ENCODE measurements at places on chromosomes 6 and 20.

- no peak for DNase-seq
These were observed 59.8 kb downstream of the LAMP5 start for GRCh38 chr20:9574181-9574580.

- no peak for DNase-seq
These were observed 133.1 kb downstream of the SOX4 start for GRCh38 chr6:21726676-21727075.

DNA sequence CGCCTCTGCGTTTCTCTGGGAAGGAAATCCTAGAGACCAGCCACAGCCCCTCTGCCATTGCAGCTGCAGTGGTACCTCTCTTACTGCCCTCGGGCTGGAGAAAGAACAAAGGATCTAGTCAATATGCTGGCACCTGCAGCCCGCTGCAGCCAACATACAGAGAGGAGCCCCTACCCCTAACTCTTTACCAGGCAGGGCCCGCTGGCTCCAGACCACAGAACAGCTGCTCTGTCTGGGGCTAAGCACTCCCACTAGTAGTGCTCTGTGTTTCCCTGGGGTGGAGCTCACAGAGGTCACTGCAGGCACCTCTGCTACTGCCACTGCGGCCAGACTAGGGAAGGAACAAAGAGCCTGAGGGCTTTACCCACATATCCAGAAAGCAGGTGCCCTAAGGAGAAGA is 93.8 kb upstream of the IMPG1 start:
- DNase-seq, result no peak

- no peak for DNase-seq
These were observed 47.6 kb upstream of the SMIM8 start for GRCh38 chr6:87274660-87275274.

DNA sequence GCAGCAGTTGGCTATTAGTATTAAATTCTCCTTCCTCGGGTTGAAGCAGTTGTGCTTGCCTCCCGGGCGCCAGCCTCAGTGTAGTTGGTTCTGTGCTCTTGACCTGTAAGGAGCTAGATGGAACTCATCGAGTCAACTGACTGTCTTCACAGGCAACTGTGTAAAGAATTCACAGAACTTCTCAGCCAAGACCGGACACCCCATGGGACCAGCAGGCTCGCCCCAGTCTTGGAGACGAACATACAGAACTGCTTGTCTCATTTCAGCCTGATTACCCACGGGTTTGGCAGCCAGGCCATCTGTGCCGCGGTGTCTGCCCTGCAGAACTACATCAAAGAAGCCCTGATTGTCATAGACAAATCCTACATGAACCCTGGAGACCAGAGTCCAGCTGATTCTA is 8.5 kb downstream of the TFAP2C start:
- DNase-seq, result no peak

DNA sequence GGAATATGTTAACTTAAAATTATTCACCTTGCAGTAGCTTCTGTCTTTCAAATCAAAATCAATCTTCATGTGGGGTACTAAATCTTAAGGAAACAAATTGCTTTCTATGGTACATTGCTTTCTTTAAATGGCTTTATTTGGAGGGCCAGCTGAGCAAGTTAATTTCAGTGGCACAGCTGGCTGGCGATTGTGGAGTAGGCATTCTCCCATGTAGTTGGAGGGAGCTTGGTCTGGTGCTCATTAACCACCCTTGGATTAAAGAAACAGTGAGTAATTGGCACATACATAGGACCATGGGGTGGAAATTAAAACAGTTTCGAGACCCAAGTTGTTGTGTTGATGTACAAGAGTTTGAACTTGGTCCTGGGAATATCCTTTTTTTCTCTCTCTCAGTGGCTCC is 201.3 kb upstream of the CHD6 start:
- no peak for DNase-seq

- DNase-seq, result no peak
These were observed 65.3 kb upstream of the BMP2 start for GRCh38 chr20:6702144-6702543.

DNA sequence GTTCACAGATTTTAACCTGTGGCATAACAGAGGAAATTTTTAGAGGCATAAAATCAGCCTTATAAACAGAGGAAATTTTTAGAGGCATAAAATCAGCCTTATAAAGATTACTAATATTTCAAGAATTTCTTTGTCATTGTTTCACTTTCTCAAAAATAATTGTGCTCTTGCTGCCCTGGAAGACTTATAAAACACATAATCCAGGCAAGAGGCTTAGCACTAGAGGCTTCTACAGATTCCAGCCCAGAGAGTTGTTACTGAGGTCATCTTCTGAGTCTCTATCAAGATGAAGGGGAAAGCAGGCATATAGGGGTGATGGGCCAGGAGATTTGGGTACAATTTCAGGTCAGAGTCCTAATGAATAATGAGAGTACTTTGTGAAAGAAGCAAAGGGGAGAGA is 85.7 kb downstream of the RFPL4B start:
- no peak for DNase-seq

GRCh38 chr6:73263570-73263909 is 544 bp upstream of the KHDC1 start:
- no peak for DNase-seq

DNA sequence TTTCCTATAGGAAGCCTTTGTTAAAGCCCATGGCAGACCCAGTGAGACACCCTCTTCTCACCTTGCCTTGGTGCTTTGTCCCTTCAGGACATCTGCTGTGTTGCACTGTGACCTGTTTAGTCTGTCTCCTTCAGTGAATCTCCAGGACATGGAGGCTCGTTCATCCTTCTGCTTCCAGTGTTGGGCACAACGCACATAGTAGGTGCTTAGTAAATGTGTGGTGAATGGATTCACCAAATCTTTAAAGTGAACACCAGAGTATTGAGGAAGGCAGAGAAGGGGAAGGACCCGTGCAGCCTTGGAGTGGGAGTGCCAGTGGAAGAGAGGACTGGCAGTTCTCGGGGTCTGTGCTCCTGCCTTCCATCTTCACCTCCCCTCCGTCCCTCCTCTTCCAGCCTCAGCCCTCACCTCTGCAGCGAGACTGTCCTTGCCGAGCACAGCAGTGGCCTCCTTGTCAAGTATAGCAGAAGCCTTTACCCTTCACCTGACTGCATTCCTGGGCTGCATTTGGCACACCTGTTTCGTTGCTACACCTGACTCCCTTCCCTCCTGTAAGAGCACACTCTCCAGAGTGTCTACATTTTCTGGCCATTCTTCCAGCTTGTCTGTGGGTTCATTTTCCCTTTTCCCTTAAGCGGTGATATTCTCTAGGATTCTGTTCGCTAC is 49.2 kb downstream of the ARID1B start:
- DNase-seq, result no peak

DNA sequence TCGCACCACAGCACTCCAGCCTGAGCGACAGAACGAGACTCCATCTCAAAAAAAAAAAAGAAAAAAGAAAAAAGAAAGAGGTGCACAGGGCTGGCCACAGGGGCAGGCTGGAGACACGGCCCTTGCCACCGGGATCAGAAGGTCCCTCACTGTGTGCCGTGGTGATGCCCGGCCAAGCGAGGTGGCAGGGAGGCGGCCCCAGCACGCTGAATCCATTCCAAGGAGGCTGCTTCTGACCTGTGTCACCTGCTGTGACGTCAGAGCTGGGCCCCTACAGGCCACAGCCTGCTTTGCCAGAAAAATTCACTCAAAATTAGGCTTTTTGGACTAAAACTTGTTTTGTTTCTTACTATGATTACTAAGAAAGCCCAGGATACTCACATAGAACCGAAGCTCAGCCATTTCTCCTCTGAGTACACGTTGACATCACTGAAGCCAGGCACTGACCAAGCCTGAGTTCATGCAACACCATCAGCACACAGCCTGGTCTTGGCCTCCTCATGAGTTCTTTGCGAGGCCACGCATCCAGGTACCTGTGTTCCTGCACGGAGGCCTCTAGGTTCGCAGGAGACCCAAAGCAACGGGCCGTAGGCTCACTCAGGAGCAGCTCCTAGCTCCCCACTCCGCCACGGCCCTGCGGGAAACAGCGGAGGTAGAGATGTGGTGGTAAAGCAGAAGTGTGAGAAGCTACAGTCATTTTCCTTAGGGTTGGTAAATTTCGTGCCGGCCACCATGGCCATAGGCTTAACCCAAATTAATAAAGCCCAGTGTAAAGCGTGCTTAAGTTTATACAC is 67.8 kb downstream of the THBS2 start:
- DNase-seq, result no peak

DNA sequence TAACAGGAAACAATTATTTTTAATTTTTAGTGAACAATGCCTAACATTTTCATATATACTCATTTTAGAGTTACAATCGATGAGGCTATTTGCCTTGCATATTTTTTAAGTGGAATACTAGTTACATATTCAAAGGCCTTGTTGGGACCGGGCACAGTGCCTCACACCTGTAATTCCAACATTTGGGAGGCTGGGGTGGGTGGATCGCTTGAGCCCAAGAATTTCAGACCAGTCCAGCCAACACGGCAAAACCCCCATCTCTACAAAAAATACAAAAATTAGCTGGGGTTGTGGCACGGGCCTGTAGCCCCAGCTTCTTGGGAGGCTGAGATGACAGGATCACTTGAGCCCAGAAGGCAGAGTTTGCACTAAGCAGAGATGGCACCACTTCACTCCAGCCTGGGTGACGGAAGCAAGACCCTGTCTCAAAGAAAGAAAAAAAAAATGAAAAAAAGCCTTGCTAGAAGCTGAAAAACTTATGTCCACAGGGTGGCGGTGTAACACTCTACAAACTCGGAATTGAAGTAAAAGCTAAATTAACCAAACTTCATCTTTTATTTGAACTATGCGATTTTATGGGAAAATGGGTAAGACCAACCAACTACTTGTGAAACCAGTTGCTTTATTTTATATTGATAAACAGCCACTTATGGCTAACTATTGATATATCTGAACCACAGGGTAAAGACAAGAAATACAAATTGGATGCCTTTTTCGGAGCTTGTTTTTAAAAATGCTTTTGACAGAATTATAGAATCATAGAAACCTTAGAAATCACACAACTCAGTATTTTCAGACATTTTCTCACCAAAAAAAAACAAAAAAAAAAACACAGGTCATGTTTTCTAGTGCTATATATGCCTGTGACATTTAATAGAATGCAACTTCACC is 24.1 kb upstream of the ROS1 start:
- peak; percentile 23 for DNase-seq

GRCh38 chr6:912871-913835 is 220.2 kb upstream of the EXOC2 start:
- DNase-seq, result no peak

- DNase-seq, result no peak
These were observed 176.8 kb upstream of the ECI2 start for GRCh38 chr6:4311976-4312860.

DNA sequence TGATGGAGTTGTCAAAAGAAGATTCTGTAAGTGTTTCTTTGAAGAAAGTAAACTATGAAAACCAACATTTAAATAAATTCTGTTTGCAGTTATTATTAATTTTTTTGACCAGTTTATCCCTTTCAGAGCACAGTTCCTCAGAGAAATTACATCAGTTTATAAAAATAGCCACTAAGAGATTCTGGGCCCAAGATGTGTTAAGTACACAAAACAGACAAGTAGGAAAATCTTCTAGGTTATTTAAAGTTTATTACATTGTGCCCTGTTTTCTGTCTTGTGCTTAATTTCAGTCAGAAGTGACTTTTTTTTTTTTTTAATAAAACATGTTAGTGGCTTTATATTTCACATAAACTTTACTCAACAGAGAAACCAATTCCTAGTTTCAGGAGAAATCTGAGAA is 72.3 kb downstream of the ECT2L start:
- DNase-seq, result no peak

GRCh38 chr6:163198396-163198795 is 216.1 kb upstream of the QKI start:
- DNase-seq, result no peak

DNA sequence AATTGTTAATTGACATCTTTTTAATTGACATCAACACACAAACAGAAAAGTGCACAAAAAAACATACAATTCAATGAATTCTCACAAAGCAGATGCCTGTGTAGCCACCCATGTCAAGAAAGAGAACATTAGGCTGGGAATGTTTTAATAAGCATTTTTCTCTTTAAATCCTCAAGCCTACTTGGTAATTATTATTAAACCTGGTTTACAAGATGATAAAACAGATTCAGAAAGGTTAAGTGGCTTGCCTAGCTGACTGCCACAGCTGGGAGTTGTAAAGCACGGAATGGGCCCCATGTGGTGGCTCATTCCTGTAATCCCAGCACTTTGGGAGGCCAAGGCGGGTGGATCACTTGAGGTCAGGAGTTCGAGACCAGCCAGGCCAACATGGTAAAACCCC is 90.0 kb upstream of the AKAP12 start:
- no peak for DNase-seq

GRCh38 chr6:35681298-35681697 is 7.4 kb downstream of the FKBP5 start:
- DNase-seq, result no peak

DNA sequence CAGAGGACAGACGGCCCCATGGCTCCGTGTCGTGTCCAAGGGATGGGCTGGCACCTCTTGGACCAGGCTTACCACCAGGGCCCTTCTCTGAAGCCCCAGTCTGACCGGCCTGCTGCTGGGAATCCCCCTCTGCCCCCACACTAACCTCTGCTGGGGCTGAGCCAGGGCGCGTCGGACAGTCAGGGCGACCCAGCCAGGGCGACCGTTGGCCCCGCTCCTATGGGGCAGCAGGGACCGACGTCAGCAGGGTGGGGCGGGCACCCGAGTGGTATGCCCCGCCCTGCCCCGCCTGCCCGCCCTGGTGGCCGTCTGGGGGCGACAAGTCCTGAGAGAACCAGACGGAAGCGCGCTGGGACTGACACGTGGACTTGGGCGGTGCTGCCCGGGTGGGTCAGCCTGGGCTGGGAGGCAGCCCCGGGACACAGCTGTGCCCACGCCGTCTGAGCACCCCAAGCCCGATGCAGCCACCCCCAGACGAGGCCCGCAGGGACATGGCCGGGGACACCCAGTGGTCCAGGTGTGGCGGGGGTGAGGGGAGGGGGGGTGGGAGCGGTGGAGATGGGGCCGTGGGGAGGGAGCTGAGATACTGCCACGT is at the start of gene SLC17A9:
Gene SLC17A9 (plus strand): TSS at position 337 of the 595 bp plus-strand sequence. CDS start 122 bp downstream, at position 459.
- DNase-seq, result no peak

DNA sequence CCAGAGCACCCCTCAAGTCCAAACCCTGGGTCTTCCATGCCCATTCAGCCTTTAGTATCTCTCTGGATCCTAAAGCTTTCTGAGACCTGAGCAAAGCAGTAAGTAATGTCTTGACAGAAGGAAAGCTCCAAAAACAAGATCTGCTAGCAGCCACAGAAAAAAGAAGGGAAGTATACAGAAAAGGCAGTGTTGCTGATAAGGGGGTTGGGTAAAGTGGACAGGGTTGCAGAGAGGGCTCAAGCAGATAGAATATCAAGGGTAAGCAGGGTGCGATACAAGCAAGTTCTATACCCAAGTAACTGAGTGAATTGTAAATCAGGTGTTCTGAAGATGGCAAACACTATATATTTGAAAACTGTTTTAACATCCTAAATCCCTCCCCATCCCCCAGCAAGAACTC is 113.4 kb upstream of the CARMIL1 start:
- DNase-seq, result no peak

Data from NCI-H510A treated with DMSO at 0.1 percent for 48 hours (cell line).